ENCODE measurements at places on chromosomes 2 and 18.
A peak's percentile ranks its signal among the peaks of the same experiment; 100 is the strongest.

DNA sequence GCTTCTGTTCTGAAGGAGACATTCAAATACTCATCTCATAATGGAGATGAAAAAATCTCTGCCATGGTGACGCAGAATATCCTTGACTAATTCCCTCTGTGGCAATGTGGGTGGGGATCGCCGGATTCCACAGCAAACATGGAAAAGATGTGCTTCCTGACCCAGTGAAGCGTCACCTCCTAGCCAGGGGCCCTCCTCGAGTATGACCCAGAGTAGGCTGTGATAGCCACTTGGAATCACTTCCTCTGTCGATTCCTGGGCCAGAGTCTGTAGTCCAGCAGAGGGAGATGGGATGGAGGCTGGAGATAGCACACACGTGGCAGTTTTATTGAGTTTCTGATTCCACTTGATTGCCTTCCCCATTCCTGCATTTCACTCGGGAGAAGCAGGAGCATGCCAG is 36.8 kb downstream of the DRC1 start:
- DNase-seq: peak; percentile 22

DNA sequence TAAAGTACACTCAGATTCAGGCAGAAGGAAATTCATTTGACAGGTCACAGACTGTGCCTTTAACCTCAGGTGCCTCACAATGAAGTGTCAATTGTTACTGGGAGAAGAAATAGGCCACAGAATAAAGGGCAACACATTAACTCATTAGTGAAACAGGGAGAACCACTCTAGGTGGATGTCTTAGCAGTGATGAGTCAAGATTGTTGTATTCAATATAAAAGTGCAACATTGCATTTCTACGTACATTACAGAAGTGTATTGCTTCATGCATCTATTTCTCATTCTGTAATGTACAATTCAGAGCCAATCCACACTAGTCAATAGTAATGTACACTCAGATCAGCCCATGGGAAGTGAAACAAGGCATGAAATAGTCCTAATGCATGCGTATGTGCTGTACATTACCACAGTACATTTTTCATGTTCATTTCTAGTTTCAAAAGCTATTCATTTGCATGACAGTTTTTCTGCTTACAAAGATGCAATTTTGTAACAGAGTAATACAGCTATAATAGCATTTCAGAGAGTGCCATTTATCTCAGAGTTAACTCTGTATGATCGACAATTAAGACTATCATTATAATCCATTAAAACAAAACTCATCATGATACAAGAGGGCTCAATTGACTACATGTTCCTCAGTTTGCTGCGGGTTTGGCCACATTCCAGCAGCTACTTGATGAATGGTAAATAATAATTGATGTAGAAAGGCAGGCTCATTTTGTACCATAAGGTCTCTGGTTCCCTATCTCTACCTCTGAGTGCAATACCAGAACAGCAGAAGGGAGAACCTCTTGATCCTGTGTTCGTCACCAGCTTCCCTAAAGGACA is 12.2 kb upstream of the ARL5A start:
- DNase-seq: no peak

DNA sequence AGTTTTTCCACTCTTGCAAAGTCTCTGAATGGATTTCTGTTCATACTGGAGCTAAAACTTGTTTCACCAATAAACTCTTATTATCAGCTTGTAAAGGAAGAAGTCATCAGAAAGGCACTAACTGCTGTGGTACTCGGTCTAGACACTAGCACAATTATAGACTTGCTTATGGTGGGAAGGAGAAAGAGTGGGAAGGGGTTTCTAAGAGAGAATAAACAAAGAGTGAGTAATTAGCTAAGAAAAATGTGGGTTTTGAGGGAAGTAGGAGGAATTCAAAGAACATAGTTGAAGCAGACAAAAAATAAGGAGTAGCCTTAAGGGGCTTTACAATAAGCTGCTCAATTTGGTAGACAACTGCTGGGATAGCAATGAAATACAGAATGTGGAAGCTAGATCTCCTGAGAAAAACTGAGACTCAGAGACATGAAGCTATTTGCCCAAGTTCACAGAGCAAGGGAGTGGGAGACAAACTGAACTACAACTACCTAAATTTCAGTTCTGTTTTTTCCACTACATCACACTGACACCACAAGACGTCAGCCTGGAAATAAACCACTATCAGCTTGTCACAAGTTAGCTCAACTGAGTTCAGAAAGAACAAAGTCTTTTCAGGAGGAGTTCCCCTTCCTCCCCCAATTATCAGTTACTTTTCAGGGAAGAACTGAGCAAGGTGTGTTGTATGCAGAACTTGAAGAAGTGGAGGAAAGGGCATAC is 59.7 kb downstream of the MAP4K3 start:
- no peak for DNase-seq

DNA sequence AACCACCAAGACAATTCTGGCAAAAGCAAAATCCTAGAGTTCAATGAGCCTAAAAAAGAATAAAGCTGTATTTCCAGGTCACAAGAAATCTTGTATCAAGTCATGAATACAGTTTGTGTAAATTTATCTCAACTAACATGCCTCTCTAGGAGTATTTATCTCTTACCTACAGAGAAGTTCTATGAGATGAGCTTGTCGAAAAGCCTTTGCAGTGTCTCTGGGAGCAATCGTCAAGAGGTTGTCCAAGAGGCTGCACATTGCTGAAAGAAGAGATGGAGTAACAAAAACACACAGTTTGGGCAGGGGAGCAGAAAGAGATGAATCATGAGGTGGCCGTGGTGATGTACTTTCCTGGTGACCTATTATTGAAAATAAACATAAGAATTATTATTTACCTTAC is 112.0 kb upstream of the CD226 start:
- no peak for DNase-seq

GRCh38 chr2:156405586-156405985 is 30.6 kb upstream of the GPD2 start:
- peak; percentile 1 for DNase-seq

DNA sequence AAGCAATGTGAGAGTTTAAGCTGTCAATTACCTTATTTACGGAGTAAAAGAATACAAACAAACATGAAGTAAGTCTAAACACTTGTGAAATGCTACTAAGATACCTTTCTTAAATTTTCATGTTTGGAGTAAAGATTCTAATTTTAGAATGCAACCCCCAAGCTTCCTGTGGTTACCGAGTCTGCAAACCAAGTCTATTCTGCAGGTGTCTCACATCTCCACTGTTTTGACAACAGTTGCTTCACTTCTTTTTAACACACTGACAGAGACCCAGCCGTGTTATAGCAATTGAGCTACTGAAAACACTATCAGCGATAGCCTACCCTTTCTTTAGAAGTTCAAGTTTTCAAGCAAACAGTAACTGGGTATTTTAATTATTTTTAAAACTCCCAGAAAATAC is 608.3 kb downstream of the ERBB4 start:
- DNase-seq: no peak

GRCh38 chr2:140687825-140688224 is 1443.0 kb downstream of the LRP1B start:
- DNase-seq: no peak

DNA sequence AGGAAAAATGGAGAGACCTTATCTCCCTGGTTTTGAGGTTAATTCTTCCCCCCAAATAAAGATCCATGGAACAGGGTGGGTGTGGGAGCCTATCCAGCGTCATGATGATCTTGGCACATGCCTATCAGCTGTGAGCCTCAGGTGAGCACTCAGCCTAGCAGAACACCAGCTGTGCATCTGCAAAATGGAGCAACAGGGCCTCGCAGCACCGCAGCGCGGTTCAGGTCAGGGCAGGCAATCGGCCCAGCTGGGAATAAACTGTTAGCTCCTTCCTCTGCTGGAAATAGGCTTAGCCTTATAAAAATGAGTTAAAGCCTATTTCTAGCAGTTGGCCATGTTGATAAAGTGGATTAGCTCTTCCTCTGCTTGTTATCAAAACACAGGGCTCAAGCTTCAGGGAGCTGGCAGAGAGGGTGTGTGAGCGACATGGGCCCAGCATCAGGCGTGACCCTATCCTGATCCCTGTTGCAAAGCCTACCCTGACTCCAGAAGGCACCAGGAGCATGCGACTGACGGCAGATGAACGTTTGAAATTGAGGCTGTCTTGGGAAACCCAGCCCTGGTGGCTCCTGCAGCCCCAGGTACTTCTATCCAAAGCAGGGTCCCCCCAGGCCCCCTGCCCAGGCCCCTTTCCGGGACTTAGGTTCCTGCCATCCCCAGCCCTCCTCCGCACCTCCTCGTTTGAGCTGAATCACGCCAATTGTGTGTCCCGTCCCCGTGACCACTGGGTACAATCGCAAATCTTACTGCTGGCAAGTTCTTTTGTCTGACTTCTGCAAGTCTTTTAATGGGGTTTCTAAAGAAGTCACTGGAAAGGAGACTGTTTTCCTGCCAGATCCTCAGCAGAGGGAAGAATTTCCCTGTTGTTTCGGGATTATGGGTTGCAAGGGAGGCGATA is 35.4 kb downstream of the ARHGEF4 start:
- DNase-seq: no peak

DNA sequence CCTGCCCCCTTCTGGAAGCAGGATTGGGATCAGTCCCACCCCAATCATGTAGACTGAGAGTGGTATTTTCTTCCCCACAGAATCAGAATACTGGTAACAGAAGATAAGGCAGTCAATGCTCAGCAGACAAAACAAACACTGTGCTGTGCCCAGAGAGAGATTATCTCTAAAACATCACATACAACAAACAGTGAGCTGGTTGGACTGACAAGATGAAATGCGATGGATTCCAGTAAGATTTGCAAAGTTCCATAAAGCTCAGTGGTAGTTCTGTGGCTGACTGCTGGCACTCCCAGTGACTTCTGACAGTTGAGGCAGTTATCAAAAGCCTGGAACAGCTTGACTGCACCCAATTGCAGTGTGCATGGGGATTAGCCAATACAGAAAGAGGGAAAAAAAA is 311.5 kb upstream of the MGAT5 start:
- DNase-seq: no peak

GRCh38 chr2:224271617-224272236 is 130.2 kb downstream of the FAM124B start:
- DNase-seq: no peak

DNA sequence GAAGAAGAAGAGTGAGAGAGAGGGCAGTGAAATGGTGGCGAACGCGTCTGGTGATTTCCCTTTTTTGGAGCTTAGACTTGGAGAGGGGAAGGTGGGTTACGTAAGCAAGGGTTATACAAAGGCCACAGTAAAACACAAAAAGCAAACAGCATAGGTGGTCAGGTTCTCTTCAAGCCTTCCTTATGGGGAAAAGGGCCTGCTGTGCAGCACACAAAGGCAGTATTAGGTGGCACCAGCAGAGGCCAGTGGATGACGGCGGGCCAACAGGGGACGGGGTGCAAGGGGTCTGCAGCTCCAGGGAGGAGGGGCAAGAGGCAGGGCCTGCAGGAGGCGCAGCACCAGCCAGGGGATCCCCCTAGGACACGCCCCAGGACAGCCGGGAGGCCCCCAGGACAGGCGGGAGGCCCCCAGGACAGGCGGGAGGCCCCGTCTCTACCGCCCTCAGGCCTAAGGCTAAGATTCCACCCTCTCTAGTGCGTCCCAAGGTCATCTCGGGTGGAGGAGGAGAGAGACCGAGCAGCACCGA is 32.6 kb upstream of the NPC1 start:
- DNase-seq: no peak

DNA sequence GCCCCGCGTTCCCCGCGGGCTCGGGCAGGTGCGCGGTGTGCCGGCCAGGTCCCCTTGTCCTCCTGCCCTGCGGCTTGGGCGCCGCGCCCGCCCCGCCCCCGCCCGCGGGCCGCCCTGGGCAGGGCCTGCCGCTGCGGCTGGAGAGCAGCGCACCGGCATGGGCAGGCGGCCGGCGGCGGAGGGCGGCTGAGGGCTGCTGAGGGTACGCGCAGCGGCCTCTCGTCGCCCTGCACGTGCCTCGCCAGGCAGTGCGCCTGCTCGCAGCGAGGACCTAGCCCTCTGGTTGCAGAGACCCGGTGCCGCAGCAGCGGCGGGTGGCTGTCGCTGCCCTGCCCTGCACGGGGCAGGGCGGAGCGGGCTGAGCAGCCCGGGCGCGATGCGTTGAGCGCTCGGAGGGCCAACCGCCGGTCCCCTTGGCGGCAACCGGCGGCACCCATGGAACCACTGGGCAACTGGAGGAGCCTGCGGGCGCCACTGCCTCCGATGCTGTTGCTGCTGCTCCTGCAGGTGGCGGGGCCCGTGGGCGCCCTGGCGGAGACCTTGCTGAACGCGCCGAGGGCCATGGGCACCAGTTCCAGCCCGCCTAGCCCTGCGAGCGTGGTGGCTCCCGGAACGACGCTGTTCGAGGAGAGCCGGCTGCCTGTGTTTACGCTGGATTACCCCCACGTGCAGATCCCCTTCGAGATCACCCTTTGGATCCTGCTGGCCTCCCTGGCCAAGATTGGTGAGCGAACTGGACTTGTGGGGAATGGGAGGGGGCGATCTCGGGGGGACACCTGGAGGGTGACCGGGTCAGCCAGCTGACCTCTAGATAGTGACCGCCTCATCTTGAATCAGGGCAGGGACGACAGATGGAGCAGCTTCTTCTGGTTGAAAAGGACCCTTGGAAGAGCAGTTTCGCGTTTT is at the start of gene SLC9A2:
TSS of gene SLC9A2 (plus strand) at position 140 of the 906 bp plus-strand sequence. CDS start at position 436, 296 bp downstream.
- no peak for DNase-seq

- DNase-seq: no peak
These were observed 138.8 kb downstream of the ATAD2B start for GRCh38 chr2:23788100-23788499.

DNA sequence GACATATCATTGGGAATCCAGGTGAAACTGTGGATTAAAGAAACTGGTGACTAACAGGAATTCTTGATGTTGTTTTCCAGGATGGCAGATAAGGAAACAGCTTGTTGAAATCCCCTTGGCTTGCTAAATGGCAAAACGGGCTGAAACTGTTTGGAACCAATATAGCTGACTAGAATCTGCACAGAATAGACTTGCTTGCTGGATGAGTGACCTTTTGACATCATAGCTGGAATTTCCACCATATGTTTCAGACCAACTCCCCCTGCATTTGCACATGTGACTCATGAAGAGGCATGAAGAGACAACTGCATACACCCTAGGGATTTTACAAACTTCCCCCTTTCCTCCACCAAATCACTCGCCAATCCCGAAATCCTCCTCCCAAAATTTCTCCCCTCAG is 87.7 kb upstream of the LYPD1 start:
- no peak for DNase-seq

DNA sequence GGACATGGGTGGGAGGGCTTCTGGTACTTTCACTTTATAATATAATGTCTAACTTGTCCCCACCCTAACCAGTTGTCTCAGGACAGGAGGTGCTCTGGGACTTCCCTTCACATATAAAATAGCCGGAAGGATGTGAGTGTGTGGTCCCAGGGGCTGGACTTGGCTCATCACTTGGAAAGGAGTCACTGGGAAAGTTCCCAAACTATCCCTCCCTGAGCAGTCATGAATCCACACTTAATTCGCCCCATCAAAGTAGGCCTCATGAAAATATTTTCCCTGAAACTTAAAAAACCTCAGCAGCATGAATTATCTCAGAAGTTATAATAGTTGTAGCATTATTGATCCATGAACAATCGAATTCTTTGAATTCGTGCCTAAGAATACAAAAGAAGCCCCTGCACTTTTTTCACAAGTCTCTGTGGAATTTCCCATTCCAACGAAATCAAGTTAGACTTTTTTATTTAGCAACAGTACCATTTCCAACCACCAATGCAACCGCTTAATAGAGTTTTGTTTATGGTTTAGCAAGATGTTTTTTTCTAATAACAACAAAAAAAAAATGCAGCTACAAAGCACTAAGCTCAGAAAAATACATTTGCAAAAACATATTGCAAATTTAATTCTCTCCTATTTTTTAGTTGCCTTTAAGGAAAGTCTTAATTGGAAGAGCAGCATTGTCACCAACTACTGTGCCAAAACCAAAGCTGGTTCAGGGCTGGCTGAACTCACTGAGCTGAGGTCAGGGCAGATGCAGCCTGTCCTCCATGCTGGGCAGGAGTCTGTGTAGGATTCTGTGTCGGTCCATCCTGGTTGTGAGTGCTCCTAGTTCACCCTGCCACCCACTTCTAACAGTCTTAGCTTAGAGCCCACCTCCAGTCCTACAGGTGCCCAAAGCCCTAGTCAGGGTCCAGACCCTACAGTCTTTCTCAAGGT is 68.8 kb upstream of the SPTBN1 start:
- peak; percentile 11 for DNase-seq

Data from brain microvascular endothelial cell (primary cell).